ENCODE measurements at places on chromosomes 2 and 18.

DNA sequence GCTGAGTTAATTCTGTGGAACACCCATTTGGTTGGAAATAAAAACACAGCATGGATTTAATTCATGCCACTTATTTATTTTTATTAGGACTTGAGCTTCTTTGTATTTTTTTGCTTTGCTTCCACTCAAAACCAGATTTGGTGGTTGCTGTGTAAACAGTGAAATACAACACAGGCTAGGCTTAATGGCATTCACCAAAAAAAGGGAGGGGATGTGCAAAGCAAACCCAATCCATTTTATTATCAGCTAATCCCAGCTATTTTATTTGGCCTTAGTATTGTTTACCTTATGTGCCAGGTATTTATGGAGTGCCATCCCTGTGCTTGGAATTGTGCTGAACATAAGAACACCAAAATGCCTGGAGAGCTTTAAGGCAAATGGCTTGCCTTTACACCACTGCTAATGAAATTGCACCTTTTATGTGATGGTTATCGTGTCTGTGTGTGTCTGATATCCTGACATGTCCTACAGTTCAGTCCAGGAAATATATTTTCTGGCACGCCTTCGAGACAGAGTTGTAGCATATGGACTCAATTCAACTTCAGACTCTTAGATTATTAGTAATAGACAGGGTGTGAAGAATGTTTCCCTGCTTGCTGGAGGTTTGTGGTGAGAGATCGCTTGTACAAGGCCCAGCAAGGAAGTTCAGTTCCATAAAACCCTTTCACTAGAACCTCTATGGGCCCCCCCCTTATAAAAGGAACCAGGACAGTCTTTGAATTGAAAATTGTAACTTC lies 99.6 kb downstream of the PRPF40A start:
- DNase-seq: no peak

GRCh38 chr2:19609266-19609665 lies 250.8 kb upstream of the OSR1 start:
- DNase-seq: no peak

DNA sequence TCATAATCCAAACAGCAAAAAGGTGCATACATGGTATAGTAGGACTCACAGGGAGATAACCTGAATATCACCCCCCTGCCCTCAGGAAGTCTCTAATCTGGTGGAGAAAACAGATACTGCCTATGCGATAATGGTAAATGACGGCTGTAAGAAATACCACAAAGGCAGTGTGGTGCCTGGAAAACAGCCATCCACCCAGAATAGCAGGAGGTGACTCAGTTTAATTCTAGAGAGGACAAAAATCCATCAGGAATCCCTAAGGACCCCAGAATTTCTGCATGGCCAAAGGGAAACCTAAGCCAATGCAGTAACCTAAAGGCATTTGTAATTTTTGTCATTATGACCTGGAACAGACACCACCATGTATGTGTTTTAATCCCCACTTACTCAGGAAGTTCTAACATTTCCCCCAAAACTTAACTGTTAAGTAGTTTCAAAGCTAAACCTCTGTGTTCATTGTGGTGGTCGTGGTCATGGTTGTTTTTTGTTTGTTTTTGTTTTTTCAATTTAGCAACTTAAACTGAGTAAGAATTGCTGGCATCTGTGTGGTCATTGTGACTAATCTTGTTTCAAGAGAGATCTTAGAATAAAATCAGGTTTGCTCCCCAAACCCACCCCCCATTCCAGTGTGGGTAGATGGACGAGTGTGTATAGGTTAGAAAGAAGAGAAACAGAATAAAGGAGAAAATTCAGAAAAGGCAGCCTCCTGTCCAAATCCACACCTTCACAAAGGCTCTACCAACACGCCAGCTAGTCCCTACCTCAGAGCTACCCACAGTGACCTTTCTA lies 121.5 kb upstream of the CDCA7 start:
- no peak for DNase-seq

DNA sequence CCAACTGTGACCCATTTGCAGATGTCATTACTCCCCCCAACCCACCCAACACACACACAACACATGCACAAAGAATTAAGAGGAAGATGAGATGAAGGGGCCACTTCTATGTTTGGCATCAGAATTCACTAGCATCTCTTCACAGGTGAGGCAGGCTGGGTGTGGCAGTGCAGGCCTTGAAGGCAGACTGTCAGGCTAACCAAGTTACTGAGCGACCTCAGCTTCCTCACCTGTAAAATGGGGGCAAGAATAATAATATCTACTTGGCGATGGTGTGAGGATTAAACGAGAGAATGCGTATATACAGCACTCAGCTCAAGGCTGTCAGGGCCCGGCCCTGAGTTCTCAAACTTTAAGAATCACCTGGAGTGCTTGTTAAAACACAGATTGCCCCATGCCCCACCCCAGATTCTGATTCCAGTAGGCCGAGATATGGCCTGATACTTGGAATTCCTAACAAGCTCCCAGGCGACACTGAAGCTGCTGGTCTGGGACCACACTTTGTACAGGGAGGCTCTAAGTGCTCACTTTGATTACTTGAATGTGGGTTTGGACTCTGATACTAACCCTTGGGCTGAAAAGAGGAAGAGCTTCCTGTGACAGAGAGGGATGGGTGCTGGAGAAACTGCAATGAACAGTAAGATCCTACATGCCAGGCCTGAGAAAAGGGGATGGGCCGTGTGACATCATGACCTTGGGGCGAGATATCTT lies 1.1 kb downstream of the ACTG2 start:
- no peak for DNase-seq

DNA sequence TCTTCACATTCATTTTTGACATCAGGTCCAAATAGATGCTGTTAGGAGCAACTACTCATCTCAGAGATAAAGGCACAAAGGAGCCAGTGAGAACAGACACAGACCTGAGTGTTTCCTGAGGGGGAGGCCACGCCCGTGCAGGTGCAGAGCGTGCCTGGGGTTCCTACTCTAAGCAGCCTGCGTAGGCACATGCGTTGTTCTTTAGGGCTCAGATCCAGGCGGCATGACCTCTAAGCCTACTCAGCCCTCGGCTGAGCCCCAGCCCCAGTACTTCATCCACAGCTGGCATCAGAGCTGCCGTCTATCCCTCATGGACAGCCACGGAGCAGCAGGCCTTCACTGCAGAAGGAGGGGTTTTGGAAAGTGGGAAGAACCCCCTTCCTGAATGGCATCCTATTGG lies 54.9 kb upstream of the PXDN start:
- DNase-seq: no peak

DNA sequence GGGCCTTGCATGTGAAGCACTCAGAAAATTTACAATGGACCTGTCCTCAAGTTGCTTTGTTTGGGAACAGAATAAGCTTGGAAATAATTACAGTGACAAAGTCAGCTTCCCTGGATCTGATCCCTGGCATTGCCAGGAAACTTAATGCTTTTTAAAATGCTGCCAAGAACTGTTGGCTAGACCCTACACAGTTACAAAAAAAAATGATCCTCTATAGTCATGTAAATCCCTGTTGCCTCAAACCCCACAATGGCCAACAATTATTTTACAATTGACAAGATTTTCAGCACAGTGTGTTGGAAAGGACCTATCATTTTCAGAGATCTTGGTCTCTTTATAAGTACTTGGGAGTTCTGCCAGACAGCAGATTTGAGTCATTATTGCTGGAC lies 470.4 kb upstream of the ACVR2A start:
- no peak for DNase-seq

DNA sequence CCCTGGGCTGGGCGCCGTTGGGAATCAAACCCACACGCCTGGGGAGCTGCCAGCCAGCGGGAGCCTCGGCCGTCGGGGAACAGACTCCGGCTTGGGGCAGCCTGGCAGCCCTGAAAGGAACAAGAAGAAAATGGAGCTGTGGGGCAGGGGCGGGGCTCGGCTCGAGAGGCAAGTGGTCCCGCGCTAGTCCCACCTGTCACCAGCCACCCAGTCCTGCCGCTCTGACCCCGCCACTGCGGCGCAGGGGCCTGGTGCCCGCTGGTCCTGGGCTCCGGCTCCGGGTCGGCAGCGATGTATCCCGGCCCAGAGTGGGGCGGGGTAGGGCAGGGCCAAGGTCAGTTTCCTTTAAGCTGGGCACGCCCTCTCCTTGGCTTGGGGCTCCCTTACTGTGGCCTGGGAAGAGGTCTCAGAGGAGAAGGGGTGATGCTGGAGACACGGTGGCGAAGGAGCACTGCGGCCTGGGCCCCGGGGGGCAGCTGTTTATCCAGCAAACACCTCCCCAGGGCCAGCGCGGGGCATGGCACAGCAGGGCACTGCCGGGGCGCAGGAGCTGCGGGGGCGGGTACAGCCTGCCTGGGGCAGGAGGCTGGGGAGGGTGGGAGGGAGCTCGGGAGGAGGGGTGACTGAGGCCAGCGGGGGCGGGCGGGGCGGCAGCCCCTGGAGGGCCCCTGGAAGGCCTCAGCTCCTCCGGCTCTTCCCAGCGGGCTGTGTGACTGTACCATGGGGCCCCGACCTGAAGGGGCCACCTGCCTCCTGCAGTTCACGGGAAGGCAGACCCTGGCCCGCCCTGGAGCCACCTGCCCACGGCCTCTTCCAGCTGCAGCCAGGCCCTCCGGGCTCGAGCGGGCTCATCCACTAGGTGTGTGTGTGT lies 15.6 kb downstream of the ODC1 start:
- DNase-seq: no peak

GRCh38 chr18:44500808-44501610 lies 179.7 kb upstream of the SETBP1 start:
- no peak for DNase-seq

GRCh38 chr2:29700560-29700959 lies 220.8 kb downstream of the ALK start:
- no peak for DNase-seq

- no peak for DNase-seq
These were observed 93.6 kb downstream of the RAPGEF4 start for GRCh38 chr2:172829229-172829628.

DNA sequence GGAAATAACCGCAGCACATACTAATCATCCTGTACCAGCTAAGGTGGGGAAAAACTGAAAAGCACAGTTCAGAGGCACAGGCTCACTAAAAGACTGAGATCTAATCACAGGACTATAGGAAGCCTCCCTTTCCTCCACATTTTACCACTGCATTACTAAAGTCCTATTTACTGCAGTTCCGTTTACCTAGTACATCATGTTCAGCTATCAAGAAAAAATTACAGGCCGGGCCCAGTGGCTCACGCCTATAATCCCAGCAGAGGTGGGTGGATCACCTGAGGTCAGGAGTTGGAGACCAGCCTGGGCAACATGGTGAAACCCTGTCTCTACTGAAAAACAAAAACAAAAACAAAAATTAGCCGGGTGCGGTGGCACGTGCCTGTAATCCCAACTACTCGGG lies 11.0 kb upstream of the NBEAL1 start:
- no peak for DNase-seq

GRCh38 chr2:118906186-118906585 lies 35.8 kb upstream of the MARCO start:
- DNase-seq: no peak

- DNase-seq: no peak
These were observed 29.9 kb downstream of the LYPD6B start for GRCh38 chr2:149068225-149068995.

GRCh38 chr2:65634304-65634703 lies 201.9 kb upstream of the SPRED2 start:
- DNase-seq: no peak

DNA sequence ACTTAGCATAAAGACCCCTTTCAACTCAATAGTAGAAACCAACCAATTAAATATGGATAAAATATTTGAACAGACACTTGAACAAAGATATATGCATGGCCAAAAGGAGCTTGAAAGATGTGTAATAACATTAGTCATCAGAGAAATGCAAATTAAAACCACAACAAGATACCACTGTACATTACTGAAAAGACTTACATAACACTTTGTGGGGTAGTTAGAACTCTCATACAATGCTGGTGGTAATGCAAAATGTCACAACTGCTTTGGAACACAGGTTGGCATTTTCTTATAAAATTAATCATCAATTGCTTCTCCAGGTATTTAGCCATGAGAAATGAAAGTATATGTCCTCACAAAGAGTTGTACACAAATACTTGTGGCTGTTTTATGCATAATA lies 60.7 kb downstream of the TTC27 start:
- no peak for DNase-seq

- no peak for DNase-seq
These were observed 555.5 kb upstream of the LRRTM4 start for GRCh38 chr2:78077633-78078032.

DNA sequence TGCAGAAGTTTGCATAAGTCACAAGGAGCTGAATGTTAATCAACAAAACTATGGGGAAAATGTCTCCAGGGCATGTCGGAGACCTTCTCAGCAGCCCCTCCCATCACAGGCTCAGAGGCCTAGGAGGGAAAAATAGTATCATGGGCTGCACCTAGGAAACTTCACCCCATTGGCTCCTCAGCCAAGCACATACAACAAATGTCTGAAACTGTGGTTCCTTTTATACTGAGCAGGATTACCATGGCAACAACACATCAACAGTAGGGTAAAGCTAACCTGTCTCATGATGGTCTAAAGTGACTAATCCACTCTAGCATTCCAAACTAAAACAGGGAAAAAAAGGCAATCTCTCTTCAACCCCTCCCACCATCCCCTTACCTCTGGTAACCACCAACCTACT lies 3.2 kb upstream of the NEMP2 start:
- no peak for DNase-seq

- no peak for DNase-seq
These were observed 116.9 kb upstream of the UXS1 start for GRCh38 chr2:106311041-106311370.

GRCh38 chr2:160892204-160892603 lies 268.0 kb upstream of the TANK start:
- no peak for DNase-seq

DNA sequence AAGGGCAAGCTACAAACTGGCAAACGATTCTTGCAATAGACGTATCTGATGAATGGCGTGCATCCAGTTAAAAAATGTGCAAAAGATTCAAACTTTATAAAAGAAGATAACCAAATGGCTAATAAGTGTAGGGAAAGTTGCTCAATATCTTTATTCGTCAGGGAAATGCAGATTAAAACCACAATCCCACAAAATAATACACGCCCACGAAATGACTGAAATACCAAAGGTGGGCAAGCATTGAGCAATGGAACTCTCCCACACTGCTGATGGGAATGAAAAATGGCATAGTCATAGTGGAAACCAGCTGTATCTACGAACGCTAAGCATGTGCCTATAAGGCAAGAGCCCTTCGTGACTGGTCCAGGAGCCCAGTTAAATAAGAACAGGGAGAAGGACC lies 168.6 kb upstream of the SIX2 start:
- no peak for DNase-seq

- no peak for DNase-seq
These were observed 16.7 kb downstream of the RNF144A start for GRCh38 chr2:6933911-6934310.

Data from activated T-helper 1 cell treated with anti-CD3 and anti-CD28 coated beads, Interleukin-2, amount 50 U/mL, for 16 hours (primary cell).